ENCODE measurements at places on chromosomes 6 and 20.

- DNase-seq, result no peak
These were observed 11.2 kb downstream of the SLC35A1 start for GRCh38 chr6:87483929-87484328.

GRCh38 chr20:15612198-15612597 lies 961.0 kb downstream of the KIF16B start:
- DNase-seq, result no peak

DNA sequence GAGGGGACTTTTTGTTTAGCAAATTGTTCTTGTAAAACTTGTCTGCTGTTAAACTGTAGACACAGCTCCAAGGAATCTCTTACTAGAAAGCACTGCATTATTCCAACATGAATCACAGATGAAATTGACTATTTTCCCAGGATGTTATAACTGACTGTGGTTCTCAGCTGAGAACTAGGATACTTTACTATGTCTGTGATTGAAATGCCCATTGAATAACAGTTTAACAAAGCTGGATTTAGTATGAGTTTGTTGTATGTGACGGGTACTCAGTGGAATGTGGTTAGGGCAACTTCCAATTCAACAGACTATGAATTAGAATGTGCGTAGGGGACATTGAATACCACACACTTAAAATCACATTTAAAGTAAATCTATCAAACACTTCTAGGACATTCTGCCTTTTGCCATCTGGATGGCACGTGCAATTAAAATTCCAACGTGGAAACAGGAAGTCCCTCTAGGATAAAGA lies 193.4 kb upstream of the PREP start:
- DNase-seq, result no peak

GRCh38 chr6:16331384-16332174 lies 93.2 kb downstream of the GMPR start:
- peak; percentile 63 for DNase-seq

DNA sequence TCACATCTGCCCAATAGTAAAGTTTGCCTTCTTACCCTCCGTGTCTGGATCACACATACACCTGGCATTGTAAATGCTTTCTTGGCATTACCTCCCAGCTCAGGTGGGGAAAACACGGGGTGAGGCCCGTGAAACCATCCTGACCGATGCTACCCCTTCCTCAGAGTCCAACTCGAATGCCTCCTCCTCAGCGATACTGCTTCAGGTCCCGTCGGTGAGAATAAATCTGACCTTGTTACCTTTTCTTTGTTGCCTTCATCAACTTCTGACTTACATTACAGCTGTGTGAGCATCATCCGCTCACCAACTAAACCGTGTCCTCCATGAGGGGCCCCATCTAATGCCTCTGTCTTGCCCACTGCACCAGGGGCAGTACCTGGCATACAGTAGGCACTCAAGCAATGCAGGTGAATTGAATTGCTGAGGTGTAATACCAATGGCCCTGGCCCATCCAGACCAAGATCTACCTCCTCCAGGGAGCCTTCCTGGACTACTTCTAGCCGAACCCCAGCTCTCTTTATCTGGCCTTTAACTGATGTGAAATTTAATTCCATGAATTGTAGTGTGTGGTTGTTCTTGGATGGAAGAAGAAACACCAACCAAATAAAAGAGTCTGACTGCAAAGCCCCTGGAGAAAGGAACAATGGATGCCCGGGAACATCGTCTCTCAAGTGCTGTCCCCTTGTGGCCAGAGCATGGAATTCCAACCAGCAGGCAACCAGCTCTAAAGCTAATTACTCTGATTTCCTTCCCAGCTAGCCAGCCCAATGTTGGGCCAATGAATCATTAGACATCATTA lies 141.5 kb downstream of the ANKRD60 start:
- peak; percentile 10 for DNase-seq

DNA sequence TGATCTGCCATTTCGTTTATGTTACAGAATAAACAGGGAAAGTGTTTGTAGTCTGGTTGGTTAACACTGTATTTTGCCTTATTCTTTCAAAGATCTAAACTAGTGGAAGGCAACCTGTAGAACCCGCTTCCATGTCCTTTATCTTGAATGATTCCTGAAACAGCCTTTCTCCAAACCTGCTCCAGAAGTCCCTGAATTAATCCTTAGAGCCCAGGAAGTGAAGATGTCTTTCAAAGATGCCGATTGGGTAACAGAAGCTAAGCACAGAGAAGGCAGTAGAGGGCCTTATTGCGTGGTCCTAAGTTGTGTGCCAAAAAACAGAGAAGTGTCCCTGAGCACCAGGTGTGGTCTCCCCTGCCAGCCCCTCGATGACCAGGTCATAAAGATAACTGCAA lies 19.2 kb upstream of the ZSCAN16 start:
- DNase-seq, result no peak

GRCh38 chr20:3651204-3651962 lies 11.8 kb downstream of the GFRA4 start:
- DNase-seq, result no peak

- peak; percentile 7 for DNase-seq
These were observed 34.0 kb downstream of the TRERF1 start for GRCh38 chr6:42417641-42418112.

DNA sequence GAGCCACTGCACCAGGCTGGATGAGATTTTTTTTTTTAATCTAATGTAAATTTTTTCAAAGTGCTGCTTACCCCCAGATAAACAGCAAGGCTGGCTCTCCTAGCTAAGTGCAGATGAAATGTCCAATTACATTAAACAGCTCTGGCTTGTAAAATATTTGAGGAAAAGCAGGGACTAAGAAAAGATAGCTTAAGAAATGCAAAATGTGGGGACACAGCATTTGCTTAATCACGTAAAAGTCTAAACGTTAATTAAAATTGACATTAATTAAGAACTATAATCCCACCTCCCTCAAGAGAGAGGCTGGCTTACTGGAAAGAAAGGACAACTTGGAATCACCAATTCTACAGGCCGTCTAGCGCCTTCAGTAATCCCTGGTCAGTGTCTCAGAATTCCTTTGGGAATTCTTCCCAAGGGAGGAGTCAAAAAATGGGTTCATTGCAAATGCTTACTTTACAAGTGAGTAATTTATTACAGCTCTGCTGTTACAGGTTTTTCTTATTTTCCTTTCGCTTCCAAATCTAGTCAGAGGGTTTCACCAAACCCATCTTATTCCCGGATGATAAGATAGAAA lies 13.6 kb upstream of the MARCKS start:
- DNase-seq, result no peak

GRCh38 chr20:18750735-18751134 lies 62.8 kb upstream of the SCP2D1 start:
- no peak for DNase-seq

DNA sequence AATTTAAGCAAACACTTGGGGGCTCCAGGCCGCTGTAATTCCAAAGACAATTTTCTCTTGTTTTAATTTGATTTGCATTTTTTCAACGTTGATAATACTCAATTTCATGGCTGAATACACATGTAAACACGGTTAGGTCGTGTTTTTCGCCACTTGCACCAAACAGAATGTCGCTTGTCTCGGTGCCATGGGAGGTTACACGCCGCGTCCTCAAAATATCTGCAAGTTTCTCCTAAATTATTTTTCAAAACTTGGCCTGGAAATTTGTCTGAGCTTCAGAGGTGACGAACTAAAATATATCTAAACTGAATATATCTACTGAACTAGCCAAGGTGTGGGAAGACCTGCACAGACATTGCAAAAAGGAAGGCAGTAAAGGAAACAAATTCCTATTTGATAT lies 15.0 kb downstream of the FOXA2 start:
- no peak for DNase-seq

- DNase-seq, result no peak
These were observed 123.9 kb upstream of the BACH2 start for GRCh38 chr6:90420500-90420899.

DNA sequence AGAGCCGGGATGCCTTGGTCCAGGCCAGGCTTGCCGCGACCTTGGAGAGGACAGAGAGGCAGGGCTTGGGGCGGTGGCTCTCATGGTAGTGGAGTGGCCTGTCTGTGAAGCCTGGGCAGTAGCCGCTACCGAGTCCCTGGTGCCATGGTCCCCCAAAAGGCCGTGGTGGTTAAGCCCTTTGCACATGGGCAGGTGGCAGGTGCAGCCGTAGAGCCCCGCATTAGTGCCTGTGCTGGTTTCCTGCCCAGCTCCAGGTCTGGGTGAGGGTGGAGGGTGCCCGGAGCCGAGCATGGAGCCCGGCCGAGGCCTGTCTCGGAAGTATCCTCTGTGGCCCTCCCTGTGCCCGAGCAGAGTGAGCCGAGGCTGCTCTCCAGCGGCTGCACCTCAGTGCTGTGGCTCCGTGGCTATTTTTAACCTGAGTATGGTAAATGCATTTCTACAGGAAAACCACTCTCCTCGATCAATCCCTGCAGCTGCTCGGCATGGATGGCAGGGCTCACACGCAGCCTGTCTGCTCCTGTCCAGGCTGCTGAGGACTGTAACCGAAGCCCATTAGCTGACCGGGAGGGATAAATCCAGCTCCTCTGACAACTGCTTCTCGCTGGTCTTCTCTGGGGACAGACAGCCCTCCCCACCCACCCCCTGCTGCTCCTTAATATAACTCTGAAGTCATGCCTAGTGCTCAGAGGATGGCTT lies 36.3 kb upstream of the GATA5 start:
- DNase-seq, result no peak

GRCh38 chr6:35411066-35411465 lies 41.1 kb upstream of the FANCE start:
- DNase-seq, result no peak

- DNase-seq, result no peak
These were observed 26.7 kb downstream of the AKAP7 start for GRCh38 chr6:131161987-131162386.

- peak; percentile 75 for DNase-seq
These were observed 26.1 kb downstream of the DIDO1 start for GRCh38 chr20:62900052-62900691.

DNA sequence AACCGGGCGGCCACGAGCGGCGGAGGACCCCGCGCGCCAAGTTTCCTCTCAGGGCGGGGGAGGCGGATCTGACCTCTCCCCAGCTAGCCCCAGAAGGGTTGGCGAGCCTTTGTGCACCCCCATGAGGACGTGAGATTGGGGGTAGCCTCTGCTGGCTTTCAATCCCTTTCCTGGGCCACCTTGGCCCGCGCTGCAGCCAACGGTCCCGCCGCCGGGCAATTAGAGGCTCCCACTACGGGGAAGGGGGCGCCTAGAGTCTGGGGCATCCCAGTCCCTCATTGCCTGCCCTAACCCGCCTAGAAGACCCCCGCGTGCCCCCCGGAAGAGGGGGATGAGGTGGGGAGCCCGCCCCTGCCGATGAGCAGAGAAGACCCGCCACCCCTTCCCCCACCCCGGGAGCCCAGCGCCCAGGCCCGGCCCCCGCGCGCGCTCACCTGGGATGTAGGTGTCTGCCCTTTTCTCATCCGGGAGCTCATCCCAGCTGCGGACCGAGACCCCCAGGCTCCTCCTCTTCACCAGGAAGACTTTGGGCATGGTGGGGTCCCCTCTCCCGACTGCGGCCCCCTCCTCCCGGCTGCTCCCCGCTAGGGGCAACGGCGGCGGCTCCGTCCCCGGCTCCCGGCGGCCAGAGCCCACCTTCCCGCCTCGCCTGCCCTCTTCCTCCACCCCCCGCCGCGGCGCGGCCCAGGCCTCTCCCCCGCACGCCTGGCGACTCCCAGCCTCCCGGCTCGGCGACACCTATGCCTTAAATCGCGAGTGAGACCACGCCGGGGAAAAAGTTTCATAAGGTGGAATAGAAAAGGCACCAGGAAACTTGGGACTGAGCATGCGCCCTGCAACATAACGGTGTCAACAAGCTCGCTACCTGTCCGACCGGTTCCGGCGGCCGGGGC lies at the start of gene OVOL2:
TSS of gene OVOL2 (minus strand) at position 816 of the 893 bp plus-strand sequence. CDS start at position 534, 282 bp downstream.
- no peak for DNase-seq

- no peak for DNase-seq
These were observed 773.3 kb upstream of the DEFB115 start for GRCh38 chr20:30484009-30484748.

GRCh38 chr20:61975407-61976129 lies 90.1 kb downstream of the TAF4 start:
- DNase-seq, result no peak

DNA sequence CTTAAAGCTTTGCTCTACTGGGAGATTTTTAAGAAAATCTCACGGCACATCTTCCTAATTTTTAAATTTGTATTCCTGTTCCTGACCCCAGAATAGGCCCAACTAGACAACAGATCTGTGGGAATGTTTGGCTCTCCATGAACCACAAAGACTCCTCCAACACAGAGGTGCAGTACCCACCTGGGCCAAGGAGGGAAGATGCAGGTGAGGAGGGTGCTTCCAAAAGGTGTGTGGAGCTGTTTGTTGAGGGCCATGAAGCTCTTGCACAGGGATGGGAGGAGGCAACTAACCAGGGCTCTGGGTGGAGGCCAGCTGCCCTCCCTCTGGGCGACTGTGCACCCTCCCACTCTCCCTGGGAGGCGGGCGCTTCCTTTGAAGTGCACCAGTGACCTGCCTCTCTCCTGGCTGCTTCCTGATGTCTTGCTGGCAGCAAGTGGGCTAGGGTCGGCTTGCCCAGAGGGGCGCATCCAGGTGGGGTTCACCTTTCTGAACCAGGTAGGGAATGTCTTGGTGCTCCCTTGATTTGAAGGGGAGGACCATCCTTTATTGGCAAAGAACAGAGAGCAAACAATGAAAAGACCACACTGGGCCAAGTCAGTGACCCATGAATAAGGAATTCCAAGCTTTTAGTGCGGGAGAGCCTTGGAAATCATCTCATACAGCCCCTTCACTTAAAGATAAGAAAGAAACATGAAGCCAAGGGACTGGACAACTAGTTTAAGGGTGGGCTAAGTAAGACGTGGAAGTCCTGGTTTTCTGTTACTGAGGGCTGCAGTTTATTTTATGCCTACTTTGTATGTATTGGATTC lies 76.0 kb downstream of the ANKRD6 start:
- DNase-seq, result no peak

DNA sequence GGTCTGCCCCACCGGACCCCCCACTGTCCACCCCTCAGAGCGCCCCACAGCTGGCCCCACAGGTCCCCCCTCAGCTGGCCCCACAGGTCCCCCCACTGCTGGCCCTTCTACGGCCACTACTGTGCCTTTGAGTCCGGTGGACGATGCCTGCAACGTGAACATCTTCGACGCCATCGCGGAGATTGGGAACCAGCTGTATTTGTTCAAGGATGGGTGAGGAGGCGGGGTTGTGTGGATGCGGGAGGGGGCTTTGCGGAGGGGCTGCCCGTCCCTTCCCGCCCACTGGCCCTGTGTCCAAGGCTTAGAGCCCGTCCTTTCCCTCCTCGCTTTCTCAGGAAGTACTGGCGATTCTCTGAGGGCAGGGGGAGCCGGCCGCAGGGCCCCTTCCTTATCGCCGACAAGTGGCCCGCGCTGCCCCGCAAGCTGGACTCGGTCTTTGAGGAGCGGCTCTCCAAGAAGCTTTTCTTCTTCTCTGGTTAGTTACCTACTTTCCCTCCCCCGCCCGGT lies 4.7 kb downstream of the MMP9 start:
- no peak for DNase-seq

GRCh38 chr6:47434372-47435253 lies 43.0 kb upstream of the CD2AP start:
- DNase-seq, result no peak

DNA sequence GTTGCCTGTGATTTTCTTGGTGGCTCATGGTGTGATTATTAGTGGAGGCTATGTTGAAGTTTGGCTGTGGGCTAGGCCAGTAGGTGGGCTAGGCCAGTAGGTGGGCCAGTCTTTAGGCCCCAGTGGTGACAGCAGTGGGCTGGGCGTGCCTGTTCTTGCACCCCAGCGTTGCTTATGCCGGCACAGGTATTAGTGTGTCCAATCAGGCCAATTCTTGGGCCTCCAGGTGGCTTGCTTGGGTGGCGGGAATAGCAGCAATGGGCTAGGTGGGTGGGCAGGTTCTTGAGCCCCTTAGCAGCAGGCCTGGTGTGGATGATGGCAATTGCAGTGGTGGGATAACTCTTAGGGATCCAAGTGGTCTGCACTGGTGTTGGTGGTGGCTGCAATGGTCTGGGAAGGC lies 22.9 kb downstream of the GJA10 start:
- no peak for DNase-seq

GRCh38 chr6:19738010-19738409 lies 99.2 kb upstream of the ID4 start:
- DNase-seq, result no peak

All from stimulated activated naive CD4-positive, alpha-beta T cell (primary cell).